T follicular helper cell (primary cell): ENCODE measurements at places on chromosomes 6 and 20.

GRCh38 chr6:26105109-26105730 is 18.0 kb downstream of the HFE start:
- DNase-seq, result no peak

DNA sequence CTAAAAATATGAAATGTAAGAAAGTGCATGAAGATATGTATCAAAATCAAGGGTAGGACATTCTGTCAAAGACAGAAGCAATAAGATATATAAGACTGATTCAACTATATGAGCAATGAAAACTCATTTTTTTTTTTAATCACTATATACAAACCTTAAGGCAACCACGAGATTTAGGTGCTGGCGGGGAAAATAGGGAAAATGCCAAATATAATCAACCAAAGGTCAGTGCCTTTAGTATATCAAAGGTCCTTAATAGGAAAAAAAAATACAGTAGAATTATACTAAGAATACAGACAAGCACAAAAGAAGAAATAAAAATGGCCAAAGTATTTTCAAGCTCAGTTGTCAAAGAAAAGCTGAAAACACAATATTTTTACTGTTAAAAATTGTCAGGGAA is 24.1 kb downstream of the SUPT3H start:
- DNase-seq, result no peak

DNA sequence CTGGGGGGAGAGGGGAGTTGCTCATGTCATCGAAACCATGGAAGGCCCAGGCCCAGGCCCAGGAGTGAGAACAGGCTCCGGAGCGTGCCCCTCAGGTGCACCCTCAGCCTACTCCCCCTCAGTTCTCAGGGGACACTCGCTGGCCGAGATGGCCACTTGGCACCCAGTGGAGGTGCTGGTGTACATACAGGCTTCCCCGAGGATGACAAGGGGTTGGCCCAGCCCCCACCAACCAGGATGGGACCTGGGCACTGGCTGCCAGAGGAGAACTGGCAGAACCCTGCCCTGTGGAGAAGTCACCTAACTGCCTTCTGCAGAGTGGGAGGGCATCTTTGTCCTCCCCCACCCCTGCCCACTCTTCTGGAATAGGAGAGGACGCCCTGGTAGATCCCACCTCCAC is 9.5 kb downstream of the NKX2-2 start:
- no peak for DNase-seq

GRCh38 chr20:35665949-35666288 is 1.2 kb upstream of the CPNE1 start:
- DNase-seq, result no peak

DNA sequence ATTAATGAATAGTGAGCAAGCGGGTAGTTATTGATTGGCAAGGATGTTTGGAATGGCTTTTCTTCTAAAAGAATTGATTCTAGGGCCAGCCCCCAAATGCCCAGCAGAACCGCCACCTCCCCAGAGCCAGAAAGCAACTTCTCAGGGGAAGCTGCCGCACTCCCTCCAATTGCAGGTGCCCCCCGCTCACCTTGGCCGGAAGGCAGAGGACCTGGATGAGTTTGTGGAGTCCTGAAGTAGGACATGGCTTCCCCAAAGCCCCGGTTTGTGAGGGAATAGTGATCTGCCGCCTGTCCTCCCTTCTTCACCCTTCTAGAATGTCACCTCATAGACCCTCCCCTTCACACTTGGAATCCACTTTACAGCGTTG is at the start of gene SPATA25:
TSS of gene SPATA25 (minus strand) at position 277 of the 370 bp plus-strand sequence. CDS start at position 245, 32 bp downstream.
- DNase-seq, result no peak

- DNase-seq, result no peak
Measured at GRCh38 chr6:150813993-150814359, 51.5 kb upstream of the MTHFD1L start.

GRCh38 chr6:169850746-169851145 is 99.3 kb downstream of the ERMARD start:
- no peak for DNase-seq

GRCh38 chr6:89927791-89928550 is 33.7 kb downstream of the GJA10 start:
- no peak for DNase-seq

GRCh38 chr6:141464896-141465295 is 667.8 kb upstream of the GJE1 start:
- no peak for DNase-seq

GRCh38 chr6:69976591-69977090 is 110.3 kb downstream of the COL19A1 start:
- DNase-seq, result no peak

DNA sequence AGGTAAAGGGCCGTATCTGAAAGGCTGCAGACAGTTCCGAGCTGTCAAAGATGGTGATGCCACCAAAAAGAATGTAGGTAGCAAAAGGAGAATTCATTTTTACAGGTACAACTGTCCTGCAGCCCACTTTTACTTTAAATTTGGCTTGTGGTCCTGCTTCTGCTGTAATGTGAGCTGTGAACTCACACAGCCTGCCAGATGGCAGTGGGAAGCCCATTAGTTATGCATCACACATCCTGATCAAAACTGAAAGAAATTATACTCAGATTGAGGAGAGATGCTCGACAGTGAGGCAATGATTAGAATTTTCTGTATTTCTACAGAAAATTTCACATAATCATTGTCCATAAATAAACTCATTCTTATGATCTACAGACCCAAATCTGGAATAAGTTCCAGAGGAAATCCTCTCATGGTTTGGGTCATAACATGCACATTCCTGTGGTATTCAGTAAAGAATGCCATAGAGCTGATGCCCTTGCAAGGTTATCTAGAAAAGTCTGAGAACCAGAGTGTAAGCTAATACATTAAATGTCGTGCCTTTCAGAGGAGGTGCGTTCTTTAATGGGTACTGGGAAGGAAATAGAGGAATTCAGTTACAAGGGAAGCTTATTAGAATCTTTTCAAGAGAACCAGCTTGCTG is 23.9 kb upstream of the E2F3 start:
- DNase-seq, result no peak

- DNase-seq, result no peak
Measured at GRCh38 chr20:1696521-1697209, 39.1 kb upstream of the SIRPG start.

- DNase-seq, result no peak
Measured at GRCh38 chr6:75196081-75196687, 9.7 kb downstream of the COL12A1 start.

DNA sequence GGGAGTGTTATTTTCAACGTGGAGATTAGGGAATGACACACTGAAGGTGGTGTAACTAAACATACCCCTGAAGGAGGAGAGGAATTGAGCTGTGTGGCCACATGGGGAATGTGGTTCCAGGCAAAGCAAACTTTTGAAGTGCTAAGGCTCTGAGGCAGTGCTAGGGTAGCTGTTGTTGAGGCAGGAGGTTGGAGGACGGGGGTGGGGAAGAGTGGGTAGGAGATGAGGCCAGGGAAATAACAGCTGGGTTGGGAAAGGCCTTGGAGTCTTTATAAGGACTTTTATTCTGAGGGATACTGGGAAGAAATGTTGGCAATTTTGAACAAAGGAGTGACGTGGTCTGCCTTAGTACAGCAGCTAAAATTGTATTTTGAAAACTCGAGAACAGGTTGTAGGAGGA is 13.0 kb downstream of the RPRD1B start:
- DNase-seq, result no peak

- DNase-seq, result no peak
Measured at GRCh38 chr20:10672624-10673127, 1.1 kb downstream of the JAG1 start.

GRCh38 chr20:38267296-38267695 is 6.8 kb upstream of the KIAA1755 start:
- no peak for DNase-seq

DNA sequence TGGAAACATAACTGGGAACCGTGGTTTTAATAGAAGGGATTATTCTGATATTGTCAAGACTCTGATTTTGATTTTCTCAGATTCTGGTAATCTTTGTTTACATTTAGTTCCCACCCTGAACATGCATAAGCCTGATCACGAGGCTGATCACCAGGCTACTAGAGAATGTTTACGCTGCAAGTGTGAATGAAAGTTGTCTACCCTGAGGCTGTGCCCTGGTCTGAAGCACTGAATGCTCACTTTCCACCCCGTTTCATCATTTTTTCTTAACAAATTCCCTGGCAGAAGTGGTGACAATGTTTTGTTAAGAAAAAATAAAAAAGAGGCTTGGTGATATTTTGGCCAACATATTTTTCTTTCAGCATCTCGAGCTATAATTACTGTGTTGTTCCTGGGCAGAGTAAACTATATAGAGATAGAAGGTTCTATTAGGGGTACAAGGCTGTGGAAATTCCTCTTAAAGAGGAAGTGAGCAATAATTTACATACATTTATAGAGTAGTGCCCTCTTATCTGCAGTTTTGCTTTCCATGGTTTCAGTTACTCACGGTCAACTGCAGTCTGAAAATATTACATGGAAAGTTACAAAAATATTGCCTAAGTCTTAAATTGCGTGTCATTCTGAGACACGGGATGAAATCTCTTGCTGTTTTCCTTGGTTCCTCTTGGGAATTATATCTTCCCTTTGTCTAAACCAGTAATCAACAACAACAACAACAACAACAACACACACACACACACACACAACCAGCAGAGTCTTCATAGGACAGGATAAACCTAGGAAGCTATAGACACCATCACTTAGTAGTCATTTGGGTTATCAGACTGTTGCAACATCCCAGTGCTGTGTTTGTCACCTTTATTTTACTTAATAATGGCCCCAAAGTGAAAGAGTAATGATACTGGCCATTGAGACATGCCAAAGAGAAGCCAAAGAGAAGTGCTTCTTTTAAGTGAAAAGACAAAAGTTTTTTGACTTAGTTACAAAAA is 566.6 kb upstream of the CITED2 start:
- DNase-seq, result no peak

DNA sequence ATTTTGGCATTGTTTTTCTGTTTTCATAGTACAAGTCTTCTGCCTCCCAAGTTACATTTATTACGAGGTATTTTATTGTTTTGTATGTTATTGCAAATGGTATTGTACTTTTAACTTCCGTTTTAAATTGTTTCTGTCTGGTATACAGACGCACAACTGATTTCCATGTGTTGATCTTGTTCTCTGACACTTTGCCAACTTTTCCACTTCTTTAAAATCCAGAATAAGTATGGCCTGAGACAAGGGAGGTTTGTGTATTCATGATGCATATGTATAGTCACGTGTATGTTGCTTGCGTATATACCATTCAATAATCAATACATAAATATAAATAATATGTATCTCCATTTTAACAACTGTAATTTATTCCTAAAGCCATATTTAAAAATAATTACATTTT is 41.2 kb downstream of the THBS2 start:
- DNase-seq, result no peak

DNA sequence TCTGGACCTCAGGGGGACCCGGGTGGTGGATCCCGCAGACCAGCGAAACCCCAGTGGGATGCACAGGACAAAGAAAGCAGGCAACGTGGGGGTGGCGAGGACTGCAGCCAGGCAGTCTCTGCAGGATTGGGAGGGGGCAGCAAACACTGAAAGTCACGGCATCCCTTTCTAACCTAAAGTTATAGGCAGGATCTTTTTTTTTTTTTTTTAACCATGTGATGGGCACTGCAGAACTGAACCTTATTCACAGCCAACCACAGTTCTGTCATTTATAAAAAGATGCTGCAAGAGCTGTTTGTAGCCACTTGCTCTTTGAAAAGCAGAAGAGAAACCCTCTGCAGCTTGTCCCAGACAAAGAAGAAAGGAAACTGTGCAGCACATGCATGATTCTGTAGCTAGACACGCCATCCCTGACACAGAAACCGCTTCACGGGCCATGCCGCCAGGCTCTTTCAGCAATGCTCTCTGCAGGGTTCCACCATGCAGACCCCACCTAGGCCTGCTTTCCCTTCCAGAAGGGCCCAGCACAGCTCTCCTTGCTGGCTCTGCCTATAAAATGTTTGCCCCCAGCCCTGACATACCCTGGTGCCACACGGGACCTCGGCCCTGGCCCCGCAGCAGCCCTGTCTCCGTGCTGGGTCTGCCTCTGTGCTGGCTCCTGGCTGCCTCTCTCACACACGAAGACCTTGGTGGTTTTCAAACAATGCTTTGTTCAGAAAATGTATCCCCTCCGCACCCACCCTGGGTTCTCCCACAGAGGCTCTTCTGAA is 70.8 kb downstream of the PYGB start:
- DNase-seq, result no peak

GRCh38 chr6:25671652-25672051 is 19.6 kb downstream of the SCGN start:
- DNase-seq, result no peak

GRCh38 chr6:106069478-106069877 is 16.7 kb upstream of the PRDM1 start:
- no peak for DNase-seq

GRCh38 chr20:46990017-46990595 is 95.5 kb downstream of the EYA2 start:
- no peak for DNase-seq

GRCh38 chr20:19981031-19981451 is 36.1 kb upstream of the NAA20 start:
- DNase-seq, result no peak

DNA sequence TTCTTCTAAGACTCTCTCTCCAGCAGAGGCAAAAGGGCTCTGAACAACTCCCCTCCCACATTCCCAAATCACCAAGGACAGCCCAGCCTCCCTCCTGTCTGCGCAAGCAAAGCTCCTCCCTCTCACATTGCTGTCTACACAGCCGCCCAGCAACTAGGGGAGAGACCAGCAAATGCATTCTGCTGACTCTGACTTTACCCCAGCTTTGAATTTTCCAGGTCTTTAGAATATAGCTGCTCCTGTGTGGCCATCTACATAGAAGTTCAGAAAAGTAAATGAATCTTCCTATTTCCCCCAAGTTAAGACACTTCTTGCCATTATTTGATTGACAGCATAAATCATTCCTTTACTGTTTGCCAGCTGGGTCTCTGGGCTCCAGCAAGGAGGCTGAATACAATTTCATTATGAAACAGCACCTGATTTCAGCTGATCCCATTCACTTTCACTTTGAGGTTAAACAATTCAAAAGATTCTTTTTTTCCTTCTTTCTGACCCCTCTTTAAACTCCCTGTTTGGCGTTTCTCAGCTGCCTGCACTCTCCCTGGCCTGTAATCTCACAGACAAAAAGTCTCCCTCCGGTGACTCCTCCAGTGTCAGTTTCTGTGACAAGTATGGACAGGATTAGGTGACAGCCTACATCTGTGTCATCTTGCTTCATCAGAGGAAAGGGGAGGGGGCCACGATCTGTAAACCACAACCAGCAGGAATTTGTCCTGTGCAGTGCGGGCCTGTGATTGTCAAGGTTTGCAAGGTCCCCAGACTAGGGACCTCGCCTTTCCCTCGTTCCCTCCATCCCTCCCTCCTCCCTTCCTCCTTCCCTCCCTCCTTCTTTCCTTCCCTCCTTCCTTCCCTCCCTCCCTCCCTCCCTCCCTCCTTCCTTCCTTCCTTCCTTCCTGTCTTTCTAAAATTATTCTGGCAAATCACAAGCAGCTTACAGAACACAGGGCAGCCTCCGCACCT is 205.6 kb upstream of the RIN2 start:
- no peak for DNase-seq

- DNase-seq, result peak; percentile 59
Measured at GRCh38 chr6:16769131-16769985, 8.1 kb upstream of the ATXN1 start.

DNA sequence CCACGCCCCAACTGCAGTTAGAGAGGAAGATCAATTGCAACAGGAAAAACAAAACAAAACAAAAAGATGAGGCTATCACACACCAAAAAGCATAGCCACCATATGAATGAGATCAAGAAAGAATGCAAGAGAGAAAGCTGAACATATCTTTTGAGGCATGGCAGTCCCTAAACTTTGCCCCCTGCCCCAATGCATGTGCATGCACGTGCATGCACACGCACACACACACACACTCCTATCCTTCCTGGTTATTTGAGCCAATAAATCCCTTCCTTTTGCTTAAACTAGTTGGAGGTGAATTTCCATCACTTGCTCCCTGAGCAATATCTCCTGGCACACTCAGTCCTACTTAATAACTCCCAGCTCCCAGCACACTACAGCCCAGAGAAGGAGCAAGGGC is 48.6 kb upstream of the FOXP4 start:
- no peak for DNase-seq
